ENCODE measurements at places on chromosomes 5 and 9.

DNA sequence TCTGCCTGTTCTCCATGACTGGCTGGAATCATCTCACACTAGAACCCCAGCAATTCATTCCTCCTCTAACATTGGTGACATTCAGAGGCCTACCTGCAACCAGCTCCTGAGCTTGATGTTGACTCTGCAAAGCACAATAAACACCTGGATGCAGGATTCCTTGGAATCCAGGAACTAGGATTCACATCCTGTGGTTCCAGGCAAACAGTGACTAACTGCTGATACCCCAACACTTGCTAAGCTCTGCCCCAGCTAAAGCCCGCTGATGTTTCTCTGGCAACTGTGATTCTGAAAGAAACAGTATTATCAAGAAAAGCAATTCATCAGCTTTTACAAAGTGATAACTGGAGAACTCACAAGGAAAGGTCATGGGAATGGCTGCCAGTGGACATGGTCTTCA lies 29.2 kb downstream of the SUSD1 start:
- no peak for DNase-seq

- DNase-seq, result peak; percentile 73
Measured at GRCh38 chr5:116626272-116626723, 51.7 kb upstream of the SEMA6A start.

- no peak for DNase-seq
Measured at GRCh38 chr5:93578813-93579691, 2.0 kb downstream of the NR2F1-AS1 start.

DNA sequence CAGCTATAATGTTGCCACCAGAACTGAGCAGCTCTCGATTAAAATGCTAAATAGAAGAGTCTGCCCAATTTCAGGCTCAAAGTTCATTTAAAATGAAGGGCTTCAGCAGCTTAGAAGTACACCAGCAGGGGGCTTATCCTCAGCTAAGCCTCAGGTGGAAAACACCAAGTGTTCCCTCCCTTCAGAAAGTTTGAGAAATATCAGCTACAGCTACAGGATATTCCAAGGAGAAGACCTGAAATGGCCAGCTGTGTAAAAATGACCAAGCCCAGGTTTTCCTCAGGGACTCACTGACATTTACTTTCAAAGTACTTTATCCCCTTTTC lies 395.4 kb downstream of the DTWD2 start:
- DNase-seq, result no peak

DNA sequence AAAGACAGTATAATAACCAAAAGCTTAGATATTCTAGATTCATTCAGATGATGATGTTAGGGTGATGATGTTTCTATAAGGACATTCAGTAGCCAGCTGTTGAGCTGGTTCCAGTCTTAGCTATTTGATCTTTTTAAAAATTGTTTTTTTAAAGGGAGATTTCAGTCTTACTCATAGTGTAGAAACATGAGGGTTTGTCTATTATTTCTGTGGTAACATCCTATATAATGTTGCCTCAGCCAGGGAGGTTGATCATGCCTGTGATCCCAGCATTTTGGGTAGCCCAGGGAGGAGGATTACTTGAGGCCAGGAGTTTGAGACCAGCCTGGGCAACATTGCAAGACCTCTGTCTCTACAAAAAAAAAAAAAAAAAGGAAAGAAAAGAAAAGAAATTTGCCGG lies 167.8 kb downstream of the DOCK2 start:
- DNase-seq, result no peak

DNA sequence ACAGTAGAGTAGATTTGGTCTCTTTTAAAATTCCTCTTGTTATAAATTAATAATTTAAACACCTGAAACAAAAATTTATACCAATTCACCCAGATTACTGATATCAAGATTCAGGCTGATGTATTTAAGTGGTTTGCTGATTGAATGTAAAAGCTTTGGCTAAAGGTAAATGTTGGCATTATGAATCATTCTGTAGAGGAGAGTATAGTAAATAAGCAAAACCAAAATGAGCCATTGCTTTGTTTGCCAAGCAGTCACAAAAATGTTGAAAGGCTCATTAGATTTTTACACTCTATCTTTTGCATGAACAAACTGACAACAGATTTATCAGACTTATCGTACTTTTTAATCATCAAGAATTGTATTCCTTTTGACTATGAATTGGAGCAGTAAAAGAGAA lies 332.6 kb downstream of the FAM170A start:
- no peak for DNase-seq

DNA sequence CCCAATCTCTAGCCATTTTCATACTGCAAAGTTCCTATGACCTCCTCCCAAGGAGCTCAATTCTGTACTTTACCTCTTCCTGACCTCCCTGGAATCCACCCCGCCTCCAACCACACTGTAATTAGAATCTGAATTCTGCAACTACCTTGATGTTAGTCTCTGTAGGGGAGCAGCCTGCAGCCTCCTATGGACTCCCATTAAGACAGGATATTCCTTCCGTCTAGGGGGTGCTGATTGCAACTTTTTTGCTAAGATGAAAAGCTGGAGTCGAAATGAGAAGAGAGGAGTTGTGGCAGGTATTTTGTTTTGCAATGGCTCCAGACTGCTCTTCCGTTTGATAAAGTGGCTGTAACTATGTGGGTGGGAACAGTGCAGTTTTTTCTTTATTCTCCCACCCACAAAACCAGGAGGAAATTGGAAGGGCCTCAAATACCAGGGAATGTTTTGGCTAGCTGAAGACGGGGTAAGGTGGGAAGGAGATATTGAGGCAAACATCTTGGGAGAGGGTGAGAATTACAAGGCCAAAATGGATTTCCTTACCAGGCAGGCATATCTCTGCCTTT lies 23.8 kb downstream of the ANXA2R start:
- DNase-seq, result no peak

GRCh38 chr9:76027861-76028260 lies 137.4 kb downstream of the PCSK5 start:
- no peak for DNase-seq

DNA sequence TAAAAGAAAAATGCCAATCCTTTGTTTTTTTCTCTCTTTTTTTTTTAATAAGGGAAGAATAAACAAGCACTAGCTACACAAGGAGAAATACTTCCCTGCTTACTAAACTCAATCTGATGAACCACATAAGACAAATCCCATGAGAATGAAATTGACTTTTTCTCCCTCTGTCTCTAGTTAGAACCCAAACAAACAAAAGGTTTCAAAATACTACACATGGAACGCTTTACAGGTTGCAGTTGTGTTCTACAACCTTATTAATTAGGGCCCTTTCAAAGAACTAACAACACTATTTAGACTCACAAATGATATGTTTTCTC lies 124.5 kb downstream of the PDE4D start:
- DNase-seq, result no peak

DNA sequence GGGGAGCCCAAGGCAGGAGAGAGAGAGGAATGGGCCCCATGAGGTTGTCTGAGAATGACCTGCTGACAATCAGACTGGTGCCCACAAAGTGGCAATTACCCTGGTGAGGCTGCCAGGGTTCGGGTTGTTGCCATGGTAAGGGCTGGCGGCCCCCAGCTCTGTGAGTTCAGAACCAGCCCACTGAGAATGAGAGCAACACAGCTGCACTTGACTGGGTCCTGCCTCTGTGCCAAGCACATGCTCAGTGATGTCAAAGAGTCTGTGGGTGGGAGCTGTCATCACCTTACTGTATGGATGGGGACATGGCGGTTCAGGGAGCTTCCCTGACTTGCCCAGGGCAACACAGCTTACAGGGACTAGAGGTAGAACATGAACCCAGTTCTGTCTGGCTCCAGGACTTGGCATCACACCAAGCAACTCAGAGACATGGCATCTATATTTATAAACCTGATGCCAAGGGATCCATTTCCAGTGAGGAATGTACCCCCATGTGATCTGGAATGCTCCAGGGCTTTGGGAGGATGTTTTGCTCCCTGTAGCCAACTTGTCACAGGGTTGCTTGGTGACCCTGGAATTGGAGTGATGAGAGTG lies 38.2 kb upstream of the TEX48 start:
- no peak for DNase-seq

DNA sequence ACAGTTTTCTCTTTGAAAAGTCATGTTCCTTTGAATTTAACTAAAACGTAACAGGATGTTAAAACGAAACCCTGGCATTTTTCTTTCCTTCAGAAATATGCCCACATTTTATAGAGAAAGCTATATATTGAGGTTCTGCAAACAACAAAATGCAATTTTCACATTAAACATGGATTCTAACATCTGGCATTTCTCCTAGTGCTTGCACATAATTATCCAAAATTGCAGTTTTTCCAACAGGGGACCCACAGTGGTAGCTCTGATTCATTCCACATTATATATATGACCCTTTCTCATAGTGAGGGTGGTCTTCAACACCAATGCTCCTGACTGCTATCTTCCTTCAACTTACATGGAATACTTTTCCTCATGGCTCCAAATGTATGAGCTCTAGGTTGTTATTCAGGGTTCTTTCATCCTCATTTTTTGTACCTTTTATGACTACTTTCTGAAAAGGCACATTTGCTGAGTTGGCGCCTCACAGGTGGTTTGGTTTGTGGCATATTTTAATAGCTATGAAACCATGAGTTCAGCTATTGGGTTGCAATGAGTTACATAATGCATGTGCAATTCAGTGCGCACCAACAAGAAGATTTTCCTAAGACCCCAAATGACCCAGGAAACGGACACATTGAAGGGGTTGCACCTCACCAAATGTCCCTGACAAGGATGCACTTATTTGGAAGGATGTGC lies 551.7 kb downstream of the RAB3C start:
- DNase-seq, result no peak

DNA sequence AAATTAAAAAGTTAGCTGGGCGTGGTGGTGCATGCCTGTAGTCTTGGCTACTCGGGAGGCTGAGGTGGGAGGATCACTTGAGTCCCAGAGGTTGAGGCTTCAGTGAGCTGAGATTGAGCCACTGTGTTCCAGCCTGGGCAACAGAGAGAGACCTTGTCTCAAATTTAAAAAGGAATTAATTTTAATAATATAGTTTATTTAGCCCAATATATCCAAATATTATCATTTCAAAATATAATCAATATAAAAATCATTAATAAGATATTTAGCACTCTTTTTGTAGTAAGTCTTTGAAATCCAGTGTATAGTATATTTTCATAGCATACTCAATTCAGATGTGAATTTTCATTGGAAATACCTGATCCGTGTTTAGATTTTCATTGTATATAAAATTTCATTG lies 43.2 kb upstream of the ORM1 start:
- DNase-seq, result no peak

DNA sequence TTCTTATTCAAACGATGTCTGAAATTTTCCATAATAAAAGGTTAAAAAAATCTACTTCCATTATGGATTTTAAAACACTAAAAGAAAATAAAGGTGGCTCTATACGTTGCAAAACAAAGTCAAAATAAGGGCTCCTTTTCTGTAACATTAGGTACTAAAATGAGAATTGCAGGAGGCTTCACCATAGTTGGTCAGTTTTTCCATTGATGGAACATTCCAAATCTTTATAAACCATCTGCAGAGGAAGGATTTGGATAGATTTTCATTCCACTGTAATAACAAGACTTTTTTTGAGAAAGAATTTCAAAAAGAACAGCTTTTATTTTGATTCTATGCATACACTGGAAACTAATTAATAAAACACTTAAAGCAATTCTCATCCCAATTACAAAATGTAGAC lies 145.6 kb downstream of the LURAP1L start:
- DNase-seq, result no peak

- DNase-seq, result no peak
Measured at GRCh38 chr9:84922051-84922450, 252.5 kb downstream of the NTRK2 start.

DNA sequence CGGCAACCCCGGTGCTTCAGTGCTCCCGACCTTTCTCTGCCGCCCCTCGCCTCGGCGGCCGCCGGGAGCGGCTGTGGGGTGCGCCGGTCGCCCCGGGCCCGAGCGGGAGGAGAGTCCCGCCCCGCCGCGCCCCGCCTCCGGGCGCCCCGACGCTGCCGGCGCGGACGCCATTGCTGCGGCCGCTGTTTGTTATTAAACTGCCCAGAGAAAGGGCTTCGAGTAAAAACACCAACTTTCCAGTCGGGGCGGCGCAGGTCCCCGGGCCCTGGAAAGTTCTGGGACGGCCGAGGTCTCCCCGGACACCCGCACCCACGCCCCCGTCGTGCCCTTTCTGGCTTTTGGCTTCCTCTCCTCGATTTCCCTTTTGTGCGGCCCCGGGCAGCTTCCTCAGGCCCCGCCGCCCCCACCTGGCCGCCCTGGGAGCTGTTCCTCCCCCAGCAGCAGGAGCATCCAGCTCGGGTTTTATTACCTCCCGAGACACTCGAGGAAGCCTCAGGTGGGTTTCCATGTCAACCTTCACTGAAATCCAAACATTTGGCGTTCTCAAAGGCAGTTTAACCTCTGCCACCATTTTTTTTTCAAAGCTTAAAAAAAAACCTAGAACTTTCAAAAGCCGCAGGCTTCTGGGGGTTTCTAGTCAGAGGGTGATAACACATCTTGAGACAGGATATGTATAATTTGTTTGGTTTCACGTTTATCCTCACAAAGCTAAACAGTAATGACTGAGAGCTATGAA lies 334.4 kb downstream of the CWC27 start:
- peak; percentile 8 for DNase-seq

DNA sequence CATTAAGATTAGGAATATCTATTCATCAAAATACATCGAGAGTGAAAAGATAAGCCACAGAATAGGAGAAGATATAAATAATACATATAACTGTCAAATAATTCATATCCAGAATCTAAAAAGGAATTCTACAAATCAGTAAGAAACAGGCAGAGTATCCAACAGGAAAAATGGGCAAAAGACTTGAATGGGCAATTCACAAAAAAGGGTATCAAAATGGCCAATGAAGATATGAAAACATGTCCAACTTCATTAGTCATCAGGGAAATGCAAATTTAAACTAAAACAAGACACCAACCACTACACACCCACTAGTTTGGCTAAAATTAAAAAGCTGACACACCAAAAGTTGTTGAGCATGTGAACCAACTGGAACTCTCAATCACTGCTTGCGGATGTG lies 206.9 kb upstream of the TBC1D2 start:
- DNase-seq, result no peak

DNA sequence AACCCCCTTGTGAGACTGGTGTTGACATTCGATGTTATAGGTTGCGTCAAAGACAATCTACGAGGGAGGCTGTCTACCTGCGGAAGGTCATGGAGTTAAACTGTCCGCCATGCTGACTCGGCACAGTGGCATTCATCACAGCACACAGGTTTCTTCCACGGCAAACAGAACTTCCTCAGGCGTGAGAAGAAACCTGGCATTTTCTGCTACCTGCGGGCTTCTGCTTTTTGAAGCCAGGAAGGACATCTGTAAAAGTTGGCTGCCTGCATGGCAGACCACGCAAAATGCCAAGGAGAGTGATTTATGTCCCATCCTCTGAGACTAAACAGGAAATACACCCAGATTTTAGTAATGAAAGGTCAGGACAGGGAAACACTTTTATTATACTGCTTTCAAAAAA lies 809.8 kb upstream of the NUDT12 start:
- DNase-seq, result no peak

Measured in MV-4-11 (cell line).